ENCODE measurements at places on chromosomes 3 and 15.
A peak's percentile ranks its signal among the peaks of the same experiment; 100 is the strongest.

DNA sequence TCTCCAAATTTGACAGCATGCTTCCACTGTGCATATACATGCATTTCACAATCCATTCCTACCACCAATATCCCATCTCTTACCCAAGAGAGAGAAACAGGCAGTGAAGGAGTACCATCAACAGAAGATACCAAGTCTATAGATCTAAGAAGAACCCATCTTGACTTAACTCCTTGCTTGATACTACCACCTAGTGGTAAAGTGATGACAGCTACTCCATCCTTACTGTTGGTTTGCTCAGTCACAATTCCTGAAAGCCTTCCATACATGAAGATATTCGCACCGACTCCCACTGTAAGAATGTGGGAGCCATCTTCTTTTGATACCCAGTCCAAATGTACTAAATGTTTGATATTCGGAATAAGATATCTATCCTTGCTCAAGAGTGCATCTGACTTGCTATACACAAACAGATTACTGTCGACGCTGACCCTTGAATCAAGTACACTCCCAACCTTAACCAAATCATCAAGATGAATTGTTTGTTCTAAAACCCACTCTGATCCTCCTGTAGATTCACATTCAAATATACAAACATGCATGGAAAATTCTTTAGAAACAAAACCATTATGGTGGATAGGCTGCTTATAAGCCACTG is 123.1 kb downstream of the DMXL2 start:
- peak; percentile 27 for DNase-seq

DNA sequence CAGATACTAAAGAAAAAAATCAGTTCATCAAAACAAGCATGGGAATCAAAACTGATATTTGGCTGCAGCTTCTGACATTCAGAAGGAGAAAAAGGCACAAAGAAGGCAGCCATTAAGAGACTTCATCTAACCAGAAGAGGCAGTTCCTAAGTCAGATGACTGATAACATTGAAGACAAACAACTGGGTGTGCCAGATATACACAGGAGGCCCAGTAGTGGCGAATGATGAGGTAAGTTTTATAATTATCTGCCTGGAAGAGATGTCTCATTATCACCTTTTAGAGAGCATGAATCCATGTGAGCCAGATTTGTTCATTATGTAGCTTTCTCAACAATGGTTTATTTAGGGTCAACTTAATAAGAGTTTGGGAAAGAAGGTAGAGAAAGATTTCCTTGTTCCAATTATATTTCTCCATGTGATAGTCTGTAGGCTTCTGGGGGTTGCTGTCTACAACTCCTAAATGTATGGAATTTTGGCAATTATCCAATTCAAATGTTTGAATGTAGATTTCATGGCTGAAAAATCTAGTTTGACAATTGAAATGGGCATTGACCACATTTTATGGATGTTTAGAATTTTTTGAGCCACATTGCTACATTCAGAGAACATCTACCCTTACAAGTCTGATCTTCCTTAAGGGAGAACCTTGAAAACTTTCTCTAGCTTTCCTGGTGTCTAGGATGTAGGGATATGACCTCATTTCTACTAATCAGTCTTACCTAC is 50.4 kb upstream of the RASGRF1 start:
- DNase-seq = no peak

DNA sequence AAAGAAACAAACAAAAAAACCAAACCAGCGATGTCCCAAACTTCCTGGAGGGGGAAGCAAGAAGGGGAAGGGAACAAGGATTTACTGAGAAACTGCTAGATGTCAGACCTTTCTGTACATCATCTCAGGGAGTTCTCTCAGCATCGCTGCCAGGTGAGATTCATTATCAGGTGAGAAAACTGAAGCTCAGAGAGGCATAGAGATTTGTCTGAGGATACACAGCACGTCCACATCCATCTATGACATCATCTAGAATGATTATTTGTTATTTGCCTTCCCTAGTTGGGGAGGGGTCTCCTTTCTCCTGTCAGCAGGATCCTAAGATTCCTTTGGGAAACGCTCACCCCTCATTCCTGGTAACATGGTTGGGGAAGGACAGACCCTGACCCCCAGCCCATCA is 57.1 kb upstream of the LINGO1 start:
- no peak for DNase-seq

- no peak for DNase-seq
Observed at GRCh38 chr15:51266656-51267050, 71.7 kb downstream of the CYP19A1 start.

DNA sequence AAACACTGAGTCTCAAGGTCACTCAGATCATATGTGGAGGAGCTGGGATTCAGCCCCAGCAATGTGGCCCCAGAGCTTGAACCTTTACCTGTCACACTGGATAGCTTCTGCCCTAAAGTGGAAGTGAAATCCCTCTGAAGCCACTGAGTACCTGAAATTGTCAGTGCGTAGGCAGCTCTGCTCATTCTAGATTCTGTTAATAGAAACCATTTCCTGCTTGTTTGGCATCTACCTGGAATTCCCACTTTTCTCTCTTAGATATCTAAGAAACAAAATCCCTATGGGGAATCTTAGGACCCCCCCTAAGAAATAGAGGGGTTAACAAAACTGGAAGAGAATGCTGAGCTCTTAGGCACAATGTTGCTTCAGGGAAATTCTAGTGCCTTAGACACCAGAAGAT is 29.8 kb downstream of the FBXL22 start:
- DNase-seq = no peak

DNA sequence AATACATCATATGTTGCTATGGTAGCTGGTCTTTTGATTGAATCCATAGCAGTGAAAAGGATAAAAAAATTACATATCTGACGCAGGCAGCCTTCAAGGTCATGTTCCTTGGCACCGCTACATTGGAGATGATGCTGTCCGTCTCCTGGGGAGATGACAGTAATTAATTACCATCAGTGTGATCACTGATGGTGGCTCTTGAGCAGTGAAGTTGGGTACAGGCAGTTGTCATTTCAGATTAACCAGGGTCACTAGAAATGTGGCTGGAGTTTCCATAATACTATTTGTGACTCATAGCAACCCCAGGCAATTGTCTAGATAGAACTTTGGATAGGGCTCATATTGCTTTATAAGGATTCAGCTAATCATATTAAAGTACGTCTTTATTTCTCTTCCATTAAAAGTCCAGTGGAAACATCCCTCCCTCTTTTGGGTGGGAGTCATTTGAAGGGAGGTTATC is 136.3 kb downstream of the THSD4 start:
- no peak for DNase-seq

DNA sequence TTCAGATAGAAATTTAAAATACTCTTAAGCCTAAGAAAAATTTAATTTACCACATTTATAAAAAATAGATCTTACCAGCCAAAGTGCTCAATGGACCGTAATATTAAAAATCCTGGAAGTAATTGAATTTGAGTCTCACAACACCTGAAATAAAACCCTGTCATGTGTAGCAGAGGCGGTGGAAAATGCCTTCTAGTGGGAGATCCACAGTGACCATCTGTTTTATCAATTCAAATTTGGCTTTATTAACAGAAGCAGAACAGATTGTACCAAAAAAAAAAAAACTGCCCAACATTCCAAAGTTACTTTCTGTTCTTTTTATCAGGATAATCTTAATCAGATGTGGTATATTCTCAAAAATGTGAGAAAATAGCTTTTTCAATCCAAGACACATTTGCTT is 71.7 kb downstream of the DMXL2 start:
- no peak for DNase-seq

- no peak for DNase-seq
Observed at GRCh38 chr15:32802286-32802936, 84.6 kb downstream of the GREM1 start.

DNA sequence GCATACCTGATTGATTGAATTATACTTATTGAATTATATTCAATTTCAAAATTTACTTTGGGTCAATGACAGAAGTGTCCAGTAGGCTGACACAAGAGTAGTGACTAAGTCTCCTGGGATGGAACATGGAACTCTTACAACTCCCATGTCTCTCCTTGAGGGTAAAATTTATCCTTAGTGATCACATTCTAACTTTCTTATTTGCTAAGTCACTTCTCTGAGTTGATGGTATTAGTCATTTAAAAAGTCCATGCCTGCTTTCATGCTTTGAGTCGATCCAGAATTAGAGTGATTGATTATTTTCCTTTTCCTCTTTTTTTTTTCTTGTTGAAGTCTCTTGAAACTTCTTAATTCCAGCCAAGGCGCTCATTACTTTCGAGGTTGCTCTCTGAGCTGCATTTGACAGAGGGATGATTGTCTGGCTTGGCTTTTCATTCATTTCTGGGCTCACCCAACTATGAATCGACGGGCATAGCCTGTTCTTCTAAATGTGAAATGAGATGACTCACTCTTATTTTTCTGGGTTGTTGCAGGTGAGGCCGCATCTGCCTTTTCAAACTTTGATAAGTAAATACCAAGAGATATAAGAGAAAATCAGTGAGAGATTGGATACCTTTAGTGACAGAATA is 34.9 kb downstream of the LRRC3B start:
- no peak for DNase-seq

GRCh38 chr15:80136854-80137253 is 15.9 kb upstream of the FAH start:
- no peak for DNase-seq

DNA sequence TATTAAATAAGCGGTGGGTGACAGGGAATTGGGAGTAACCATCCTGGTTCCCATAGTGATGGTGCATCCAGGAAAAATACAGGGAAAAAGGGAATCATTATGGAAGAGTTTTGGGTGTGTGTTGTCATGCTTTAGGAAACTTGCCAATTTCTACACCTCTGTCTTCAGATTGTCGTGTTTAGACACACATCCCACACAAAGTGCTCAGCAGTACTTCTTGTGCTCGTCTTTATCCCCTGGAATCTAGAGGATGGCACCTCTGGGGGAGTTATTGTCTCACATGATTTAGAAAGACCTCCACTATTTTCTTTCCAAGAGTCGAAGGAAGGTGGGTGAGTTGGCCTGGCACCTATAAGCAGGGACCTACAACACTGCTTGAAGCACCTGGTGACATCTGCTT is 35.8 kb downstream of the CACNA1D start:
- no peak for DNase-seq

DNA sequence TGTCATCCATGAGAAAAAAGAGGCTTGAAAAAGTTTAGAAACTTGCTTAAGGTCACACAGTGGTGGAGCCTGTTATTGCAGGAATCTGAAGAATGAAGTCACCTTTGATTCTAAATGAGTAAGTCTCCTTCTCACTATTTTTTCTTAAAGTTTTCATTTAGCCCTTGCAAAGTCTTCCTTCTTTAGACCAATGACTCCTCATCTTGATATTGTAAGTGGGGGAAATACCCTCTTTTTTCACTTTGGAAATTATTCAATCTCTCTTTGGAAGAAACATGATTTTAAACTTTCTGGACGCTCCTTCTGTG is 787 bp upstream of the SLMAP start:
- DNase-seq = no peak

- DNase-seq = no peak
Observed at GRCh38 chr3:171729452-171730334, 80.6 kb downstream of the PLD1 start.

DNA sequence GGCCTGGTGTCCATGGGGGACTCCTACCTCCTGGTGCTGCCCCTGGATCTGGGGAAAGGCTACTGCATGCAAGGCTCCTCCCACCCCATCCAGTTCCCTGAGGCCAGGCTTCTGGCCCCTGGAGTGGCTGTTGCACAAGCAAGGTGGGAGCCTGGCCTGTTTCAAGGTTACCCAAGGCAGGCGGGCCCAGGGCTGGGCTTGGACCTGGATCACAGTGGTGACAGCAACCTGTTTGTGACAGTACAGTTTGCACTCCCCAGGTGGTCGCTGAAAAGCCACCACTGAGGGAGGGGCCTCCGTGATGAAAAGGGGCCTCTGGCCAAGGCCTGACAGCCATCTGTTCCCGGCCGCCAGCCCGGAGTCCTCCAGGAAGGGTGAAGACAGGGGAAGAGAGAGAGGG is 14.4 kb upstream of the KY start:
- no peak for DNase-seq

DNA sequence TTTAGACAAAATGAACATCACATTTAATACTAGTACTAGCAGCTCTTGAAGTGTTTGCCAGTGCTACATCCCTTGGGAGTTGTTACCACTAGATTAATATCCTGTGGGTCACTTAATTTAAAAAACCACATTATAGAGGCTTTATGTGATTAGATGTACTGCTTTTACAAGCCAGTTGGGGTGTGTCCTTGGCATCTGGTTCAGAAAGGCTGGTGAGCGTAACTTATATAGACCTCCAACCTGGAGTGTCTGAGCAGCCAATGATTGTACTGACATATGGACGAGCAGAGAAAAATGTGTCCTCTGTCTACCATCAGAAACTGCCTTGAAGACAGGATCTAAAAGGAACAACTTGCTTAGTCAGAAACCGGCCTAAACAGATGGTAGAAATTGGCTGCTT is 306.2 kb upstream of the ATP11B start:
- no peak for DNase-seq
